ENCODE measurements at places on chromosomes 7 and 10.

GRCh38 chr10:101843032-101844021 is at the start of gene KCNIP2:
TSS of gene KCNIP2 (minus strand) at chr10:101843800. CDS start at chr10:101843568, 232 bp downstream.
- peak; percentile 72 for DNase-seq

GRCh38 chr7:53485354-53485753 is 449.9 kb downstream of the POM121L12 start:
- DNase-seq: no peak

GRCh38 chr7:141167381-141167964 is 93.6 kb downstream of the TMEM178B start:
- DNase-seq: no peak

DNA sequence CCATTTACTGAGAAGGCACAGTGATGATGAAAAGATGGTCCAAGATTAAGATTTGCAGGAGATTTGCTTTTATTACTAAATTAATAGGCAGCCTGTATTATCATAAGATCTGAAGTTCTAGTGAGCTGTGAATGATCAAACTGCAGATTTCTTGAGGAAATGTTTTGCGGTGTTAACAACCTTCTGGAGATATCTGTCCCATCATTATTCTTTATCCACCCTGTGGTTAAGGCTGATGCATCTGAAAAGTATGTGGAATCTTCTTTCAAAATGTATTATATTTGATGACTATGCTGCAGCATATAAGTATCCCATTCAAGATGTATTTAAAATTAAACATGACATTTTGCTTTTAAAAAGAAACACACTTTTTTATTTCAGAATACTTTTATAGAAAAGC is 150.3 kb downstream of the POLR1F start:
- DNase-seq: no peak

DNA sequence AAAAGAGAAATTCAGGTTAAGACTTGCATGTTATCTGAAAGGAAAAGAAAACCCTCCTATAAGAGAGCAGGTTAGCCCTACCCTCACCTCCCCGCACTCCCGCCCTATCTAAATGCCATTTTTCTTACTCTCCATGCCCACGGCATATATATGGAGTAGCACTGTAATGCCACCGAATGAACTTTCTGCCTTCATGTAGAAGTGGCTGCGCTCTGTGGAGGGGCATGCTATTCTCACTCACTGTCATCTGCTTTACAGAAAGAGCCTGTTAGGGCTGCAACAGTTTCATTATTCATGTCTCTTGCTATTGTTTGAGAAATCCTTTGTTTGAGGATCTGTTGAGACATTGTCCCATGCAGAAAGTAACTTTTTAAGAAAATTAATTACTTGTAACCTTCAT is 1190.6 kb downstream of the SORCS1 start:
- no peak for DNase-seq

DNA sequence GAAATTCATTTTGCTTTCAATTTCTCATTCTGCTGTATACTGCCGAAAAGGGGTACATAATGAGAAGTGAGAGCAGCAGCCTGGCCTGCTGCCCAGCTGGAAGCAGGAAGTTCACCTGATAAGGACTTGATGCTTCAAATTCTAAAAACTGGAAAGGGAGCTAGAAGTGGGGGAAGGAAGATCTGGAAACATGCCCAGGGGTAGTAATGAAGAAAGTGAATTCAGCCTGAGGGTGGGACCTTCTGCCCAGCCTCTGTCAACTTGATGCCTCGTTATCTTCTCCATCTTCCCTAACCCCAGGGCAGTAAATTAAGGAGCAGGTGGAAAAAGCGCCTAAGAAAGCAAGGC is 69.4 kb downstream of the ARMH3 start:
- peak; percentile 69 for DNase-seq

GRCh38 chr10:117541909-117542705 is 439 bp upstream of the EMX2 start:
- no peak for DNase-seq

GRCh38 chr7:47757921-47758411 is 176.1 kb upstream of the TNS3 start:
- DNase-seq: peak; percentile 70

DNA sequence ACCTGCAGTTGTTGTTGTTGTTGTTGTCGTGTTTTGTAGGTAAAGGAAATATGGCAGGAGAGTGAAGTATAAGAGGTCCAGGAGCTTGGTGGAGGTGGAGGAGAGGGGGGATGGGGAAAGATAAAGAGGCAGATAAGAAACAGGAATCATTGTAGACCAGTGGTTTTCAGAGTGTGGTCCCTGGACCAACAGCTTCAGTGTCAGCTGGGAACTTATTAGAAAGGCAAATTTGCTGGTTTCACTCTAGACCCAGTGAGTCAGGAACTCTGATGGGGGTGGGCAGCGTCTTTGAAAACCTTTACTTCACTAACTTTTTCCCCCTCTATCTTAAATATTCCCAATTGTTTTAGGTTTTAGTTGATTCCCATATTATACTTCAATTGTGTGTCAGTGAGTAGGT is 241.5 kb downstream of the AUTS2 start:
- DNase-seq: no peak

DNA sequence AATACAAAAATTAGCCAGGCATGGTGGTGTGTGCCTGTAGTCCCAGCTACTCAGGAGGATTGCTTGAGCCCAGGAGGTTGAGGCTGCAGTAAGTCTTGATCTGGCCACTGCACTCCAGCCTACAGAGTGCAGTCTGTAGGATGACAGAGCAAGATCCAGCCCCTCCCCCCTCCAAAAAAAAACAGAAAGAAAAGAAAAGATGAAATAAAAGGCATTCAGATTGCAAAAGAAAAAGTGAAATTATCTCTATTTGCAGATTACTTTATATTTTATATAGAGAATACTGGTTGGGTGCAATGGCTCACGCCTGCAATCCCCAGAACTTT is 20.7 kb upstream of the ZMIZ2 start:
- DNase-seq: no peak

DNA sequence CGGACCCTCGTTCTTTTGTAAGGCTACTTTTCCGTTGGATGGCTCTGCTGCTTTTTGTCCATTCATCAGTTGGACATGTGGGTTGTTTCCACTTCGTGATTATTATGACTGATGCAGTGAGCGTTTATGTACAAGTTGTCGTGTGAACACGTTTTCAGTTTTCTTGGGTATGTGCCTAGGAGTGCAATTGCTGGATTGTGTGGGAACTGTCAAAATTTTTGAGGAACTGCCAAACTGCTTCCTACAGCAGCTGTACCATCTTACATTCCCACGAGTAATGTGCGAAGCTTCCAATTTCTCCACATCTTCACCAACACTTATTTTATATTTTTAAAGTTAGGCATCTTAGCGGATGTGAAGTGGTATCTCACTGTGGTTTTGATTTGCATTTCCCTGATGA is 10.4 kb downstream of the FKBP6 start:
- DNase-seq: no peak

GRCh38 chr10:21499701-21500577 is 25.5 kb downstream of the SKIDA1 start:
- DNase-seq: no peak

GRCh38 chr10:110456523-110457091 is 41.1 kb upstream of the DUSP5 start:
- DNase-seq: no peak

DNA sequence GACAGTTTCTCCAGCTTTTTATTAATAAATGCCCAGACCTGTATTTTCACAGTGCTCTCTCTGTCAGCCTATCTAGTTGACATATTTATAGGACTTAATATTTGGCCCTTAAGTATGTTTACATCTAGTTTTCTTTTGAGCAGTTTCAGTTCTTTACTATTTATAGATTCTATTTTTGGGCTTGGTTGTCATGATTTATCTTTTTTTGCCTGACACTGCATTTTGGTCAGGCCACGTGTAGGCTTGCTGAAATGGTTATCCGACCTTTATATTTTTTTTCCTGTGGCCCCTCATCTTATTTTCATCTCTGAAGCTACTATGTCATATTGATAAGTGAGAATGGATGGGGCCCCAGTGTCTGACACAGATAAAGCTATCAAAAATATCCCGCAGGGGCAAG is 515.4 kb upstream of the FZD8 start:
- no peak for DNase-seq

All from Right ventricle myocardium superior (tissue), 1 donor.